GM23338 (cell line): ENCODE measurements at places on chromosomes 12 and 14. TPM values are rescaled to one million over a fixed set of nuclear protein-coding genes. Genes with fewer than 3 reads are reported as not detected.

The DCN gene
- 0.21 TPM in 1 of 2 replicates, not detected in the other for polyA plus RNA-seq

The CMKLR1 gene
- 0.40 and 0.71 TPM in 2 replicates for polyA plus RNA-seq

The HPD gene
- polyA plus RNA-seq = 0.21 TPM in 1 of 2 replicates, not detected in the other

The CABP1 gene
- polyA plus RNA-seq = 4.7 and 5.1 TPM in 2 replicates

The PLEKHG7 gene
- not detected in 2 replicates for polyA plus RNA-seq

The P2RX2 gene
- polyA plus RNA-seq = 1.1 and 2.3 TPM in 2 replicates

The KLRC3 gene
- polyA plus RNA-seq = not detected in 2 replicates

The CLEC4C gene
- not detected in 2 replicates for polyA plus RNA-seq

The PRH1 gene
- 34.2 and 42.9 TPM in 2 replicates for polyA plus RNA-seq

The NGB gene
- 0.10 and 0.21 TPM in 2 replicates for polyA plus RNA-seq

The NXPH4 gene
- 0.89 and 1.1 TPM in 2 replicates for polyA plus RNA-seq

The TTC7B gene
- polyA plus RNA-seq = 7.9 and 10.1 TPM in 2 replicates

The LRRC43 gene
- polyA plus RNA-seq = 0.45 TPM in 1 of 2 replicates, not detected in the other

The CFAP54 gene
- polyA plus RNA-seq = 0.30 and 0.76 TPM in 2 replicates

The GALNT16 gene
- polyA plus RNA-seq = 0.90 and 1.5 TPM in 2 replicates

The RNASE12 gene
- not detected in 2 replicates for polyA plus RNA-seq

The ANKLE2 gene
- polyA plus RNA-seq = 25.1 and 27.2 TPM in 2 replicates

The GLIPR1L2 gene
- 0.08 and 0.12 TPM in 2 replicates for polyA plus RNA-seq

The RABGGTA gene
- 17.6 and 25.2 TPM in 2 replicates for polyA plus RNA-seq

The ITPR2 gene
- 38.4 and 44.5 TPM in 2 replicates for polyA plus RNA-seq

The MOAP1 gene
- polyA plus RNA-seq = 8.5 and 8.6 TPM in 2 replicates

The RIMBP2 gene
- polyA plus RNA-seq = 0.09 and 0.37 TPM in 2 replicates

The RD3L gene
- polyA plus RNA-seq = not detected in 2 replicates

The OR4E2 gene
- not detected in 2 replicates for polyA plus RNA-seq

The ANG gene
- 3.7 and 5.0 TPM in 2 replicates for polyA plus RNA-seq

The PHLDA1 gene
- polyA plus RNA-seq = 11.6 and 11.7 TPM in 2 replicates

The DIO3 gene
- polyA plus RNA-seq = 0.10 TPM in 2 replicates

The FKBP11 gene
- polyA plus RNA-seq = 94.9 and 97.2 TPM in 2 replicates
